ENCODE measurements at places on chromosomes 5 and 9.

DNA sequence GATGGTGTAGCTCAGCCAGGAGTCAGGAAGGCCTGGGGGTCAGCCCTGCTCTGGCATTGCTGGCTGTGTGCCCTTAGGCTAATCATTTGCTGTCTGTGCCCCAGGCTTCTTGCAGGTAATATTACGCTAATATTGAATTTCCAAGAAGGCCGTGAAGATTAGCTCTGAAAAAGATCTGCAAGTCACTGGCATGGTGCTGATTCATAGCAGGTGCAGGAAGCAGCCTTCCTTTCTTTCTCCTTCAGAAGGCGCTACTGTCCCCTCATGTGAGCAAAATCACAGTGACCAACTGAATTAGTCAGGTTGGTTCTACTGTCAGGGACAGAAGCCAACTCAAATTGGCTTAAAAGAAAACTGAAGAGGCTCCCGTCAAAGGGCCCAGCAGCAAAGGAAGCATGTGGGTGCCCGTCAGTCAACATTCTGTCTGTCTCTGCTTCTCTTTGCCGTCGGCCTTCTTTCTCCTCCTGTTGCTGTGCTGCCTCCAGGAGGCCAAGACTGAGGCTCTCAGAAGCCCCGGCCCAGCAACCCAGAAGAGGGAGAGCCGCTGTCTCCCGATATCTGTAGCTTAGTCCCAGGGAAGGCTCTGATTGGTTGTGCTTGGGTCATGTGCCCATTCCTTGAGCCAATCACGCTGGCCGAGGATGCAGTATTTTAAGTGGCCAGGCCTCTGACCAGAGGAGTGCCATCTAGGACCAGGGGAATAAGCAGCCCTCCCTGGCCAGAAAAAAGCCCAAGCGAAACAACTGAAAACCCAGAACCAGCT is 67.8 kb upstream of the NEURL1B start:
- DNase-seq = no peak

- DNase-seq = no peak
Measured at GRCh38 chr5:159405611-159406031, 75.3 kb upstream of the IL12B start.

GRCh38 chr5:86546582-86546981 is 71.2 kb upstream of the COX7C start:
- no peak for DNase-seq

DNA sequence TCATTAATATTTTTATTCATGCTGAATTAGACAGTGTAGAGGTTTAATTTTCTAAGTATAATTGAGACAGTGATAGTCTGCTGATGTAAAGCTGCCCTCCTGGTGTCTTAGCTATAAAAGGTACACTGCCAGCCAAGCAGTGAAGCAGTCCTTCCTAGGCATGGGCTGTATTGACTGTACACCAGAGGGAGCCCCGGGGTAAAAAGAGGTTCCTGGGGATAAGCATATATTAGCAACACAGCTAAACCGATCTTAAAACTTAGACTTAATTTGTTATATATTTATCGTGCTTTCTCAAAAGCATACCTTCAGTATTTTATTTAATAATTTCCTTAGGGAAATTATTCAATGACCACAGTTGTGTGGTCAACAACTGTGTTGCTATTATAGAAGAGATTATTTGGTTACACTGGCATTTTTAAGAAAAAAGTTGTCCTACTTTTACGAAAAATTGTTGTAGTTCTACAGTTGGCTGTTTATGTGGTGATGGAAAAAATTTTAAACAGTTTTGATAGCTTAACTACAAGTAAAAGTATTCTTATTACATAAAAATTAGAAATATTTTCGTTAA is 68.8 kb downstream of the ELL2 start:
- no peak for DNase-seq

DNA sequence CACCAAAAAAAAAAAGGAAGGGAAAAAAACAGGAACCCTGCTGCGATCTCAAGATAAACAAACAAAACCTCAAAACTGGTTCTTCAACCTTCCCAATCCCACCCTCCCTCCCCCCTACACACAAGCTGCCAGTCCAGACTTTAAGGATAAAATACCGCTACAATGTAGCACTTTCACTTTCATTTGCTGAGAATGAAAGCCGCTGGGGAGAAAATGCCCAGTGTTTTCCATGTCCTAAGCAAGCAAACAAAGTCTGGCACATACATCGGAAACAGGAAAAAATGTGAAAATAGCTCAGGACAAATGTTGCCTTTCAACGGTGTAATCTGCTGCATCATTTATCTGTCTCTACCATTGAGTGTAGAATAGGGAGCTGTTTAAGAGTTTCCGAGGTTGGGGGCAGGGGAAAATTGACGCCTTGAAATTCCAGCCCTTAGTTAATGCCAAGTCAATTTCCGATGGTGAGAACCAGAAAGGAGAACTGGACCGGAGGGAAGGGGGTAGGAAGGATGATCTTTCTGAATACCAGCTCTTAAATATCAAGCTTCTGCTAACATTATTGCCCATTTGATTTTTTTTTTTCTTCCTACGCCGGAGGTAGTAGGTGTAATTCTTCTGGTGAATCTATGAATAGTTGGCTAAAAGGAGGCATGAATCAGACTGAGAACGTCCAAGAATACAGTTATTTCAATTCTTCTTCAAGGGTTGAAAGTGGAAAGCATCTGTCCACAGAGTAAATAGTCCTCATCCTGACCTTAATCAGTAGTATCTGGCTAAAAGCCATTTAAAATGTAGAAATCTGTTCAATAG is 1.2 kb upstream of the ADAMTS6 start:
- DNase-seq = peak; percentile 57

DNA sequence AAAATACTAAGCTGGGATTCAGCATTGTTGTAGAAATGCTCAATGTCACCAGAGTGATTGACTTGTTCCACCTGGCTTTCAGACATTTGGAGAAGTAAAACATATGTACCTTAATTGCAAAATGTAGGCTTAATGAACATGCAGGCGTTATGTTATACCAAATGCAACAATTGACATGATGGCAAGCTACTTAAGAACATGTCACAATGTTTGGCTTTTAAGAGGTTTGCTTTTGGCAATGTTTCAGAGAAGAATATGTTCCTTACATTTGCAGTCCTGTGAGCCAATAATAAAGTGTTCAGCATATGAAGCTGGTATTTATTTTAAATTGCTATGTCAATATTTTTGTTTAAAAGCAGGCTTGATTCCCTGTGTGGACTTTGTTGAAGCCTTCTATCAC is 111.7 kb upstream of the NUDT12 start:
- no peak for DNase-seq

DNA sequence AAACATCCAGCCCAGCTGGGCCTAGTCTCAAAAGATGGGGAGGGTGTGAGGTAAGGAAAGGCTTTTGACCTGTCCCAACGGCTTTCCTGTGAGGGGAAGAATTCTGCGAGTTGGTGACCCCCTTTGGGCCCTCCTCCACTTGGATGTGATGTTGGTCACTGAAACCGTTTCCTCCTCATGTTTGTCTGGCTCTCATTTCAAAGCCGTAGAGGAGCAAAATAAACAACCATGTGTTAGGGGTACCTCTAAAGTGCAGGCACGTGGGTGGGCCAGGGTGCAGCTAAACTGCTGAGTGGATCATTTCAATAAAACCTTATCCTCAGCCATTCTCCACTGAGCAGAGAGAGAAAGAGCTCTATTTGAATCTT is 84.3 kb upstream of the MELK start:
- no peak for DNase-seq

GRCh38 chr5:73694089-73694488 is 68.1 kb downstream of the ARHGEF28 start:
- DNase-seq = no peak

DNA sequence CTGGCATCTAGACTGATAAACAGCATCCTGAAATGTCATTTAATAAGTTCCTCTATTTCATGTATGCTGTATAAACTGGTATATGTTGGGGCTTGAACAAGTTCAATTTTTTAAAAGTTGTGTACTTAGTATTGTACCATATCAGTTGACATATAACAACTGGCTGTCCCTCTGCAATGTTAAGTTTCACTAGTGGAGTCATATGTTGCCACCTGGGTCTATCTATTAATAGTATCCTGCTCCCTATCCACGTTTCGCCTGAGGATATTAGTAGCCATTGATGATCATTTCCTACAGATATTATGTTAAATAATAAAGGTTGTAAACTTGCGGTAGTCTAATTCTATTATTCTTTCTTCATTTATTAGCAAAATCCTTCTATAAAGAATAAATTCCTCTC is 177.6 kb downstream of the RFX3 start:
- no peak for DNase-seq

DNA sequence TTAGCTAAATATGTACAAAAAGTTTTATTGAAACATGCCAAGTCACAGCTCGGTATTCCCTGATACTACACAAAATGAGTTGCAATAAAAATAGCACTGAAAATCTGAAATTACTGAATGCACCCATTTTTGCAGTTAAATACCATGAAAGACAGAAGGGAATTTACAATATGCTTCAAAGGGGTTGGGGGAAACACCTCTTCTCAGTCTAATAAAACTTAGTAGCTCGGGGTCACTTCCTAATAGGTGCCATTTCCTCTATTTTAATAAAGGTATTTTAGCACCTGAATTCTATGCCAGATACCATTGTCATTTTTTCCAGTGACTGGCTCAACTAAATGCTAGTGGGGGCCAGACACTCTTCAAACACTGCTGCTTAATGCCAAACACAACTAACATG is 204.1 kb upstream of the MEF2C start:
- no peak for DNase-seq

DNA sequence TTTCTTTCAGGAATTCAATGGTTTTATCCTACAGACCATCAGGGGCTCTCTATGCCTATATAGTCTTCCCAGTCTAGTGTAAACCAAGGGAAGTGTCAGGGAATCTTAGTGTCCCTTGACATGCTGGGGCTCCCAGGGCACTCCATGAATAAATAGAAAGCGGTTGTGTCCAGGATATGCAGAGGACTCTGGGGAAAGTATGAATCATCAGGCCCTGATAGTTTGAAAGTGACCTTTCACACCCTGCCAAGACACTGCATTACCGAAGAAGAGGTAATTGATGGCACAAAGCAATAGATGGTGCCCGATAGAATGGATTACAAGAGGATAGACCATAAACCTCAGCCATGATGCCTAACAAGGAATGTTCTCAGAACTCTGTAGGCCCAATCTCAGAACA is 163.3 kb upstream of the DAPK1 start:
- no peak for DNase-seq

- no peak for DNase-seq
Measured at GRCh38 chr5:149409268-149409948, 30.3 kb upstream of the IL17B start.

GRCh38 chr9:71270554-71270953 is 149.1 kb upstream of the TRPM3 start:
- no peak for DNase-seq

- DNase-seq = peak; percentile 71
Measured at GRCh38 chr9:127578952-127579853, 32.9 kb upstream of the STXBP1 start.

DNA sequence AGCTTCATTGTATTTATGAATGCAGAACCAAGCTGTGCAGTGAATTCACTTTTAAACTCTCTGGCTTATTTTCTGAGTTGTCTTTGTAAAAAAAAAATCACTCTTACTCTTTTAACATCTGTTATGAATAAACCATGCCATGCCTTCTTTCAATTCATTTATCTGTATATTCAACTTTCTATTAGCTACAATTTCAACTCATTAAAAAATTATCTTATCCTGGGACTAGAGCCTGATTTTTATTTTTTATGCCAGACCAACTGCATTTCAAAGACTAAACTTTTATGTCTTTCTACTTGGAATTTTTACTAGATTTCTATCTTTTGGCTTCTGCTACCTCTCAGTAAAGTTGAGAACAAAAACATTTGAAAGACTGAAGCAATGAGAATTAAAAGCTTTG is 342.7 kb downstream of the DEPDC1B start:
- DNase-seq = no peak

GRCh38 chr5:137598399-137598798 is 99.3 kb upstream of the SPOCK1 start:
- no peak for DNase-seq

DNA sequence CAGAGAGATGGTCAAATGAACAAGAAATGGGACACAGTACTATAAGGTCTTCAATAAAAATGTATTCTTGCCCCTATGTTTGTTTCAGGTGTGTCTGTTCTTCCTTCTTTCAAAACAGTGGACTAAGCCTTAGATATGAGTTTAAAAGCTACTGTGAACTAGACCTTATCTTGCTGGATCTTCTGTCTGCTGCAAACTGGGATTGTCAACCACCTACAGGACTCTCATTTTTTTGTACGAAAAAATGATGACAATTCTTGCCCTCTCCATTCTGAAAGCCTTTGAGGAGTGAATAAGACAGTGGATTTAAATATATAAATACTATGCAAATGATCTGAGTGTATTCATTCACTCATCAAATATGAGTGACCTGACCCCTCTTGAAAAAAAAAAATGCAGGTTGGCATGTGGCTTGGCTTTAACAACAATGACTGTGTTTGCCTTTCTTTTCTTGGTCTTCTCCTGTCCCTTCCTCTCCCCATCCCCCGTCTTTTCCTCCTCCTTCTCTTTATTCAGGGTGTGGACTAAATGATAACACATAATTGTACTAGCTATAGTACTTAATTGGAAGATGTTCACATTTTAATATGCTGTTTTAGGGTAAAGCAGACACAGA is 235.5 kb upstream of the TRIM32 start:
- DNase-seq = no peak

- peak; percentile 66 for DNase-seq
Measured at GRCh38 chr5:140239939-140240700, 62.8 kb downstream of the PFDN1 start.

- DNase-seq = no peak
Measured at GRCh38 chr9:6930827-6931226, 173.1 kb downstream of the KDM4C start.

Measured in globus pallidus (tissue), 1 donor.